Mucosa of descending colon (tissue), 3 donors: ENCODE measurements at places on chromosomes 4 and X. TPM values are rescaled to one million over a fixed set of nuclear protein-coding genes. Genes with fewer than 3 reads are reported as not detected.

Gene GLUD2
- total RNA-seq, result 0.14 TPM

Gene AFF2
- not detected for total RNA-seq

Gene SERPINA7
- not detected for total RNA-seq

Gene KCNE5
- total RNA-seq, result not detected

Gene HS6ST2
- 0.52 TPM for total RNA-seq

Gene UTP14A
- total RNA-seq, result 16.4 TPM

Gene FAM47A
- total RNA-seq, result not detected

Gene CCDC158
- not detected for total RNA-seq

Gene RADX
- total RNA-seq, result 2.6 TPM
